NCI-H345 (cell line): ENCODE measurements at places on chromosomes 2 and 18.

- no peak for DNase-seq
Observed at GRCh38 chr2:131022731-131023130, 70.5 kb downstream of the FAM168B start.

GRCh38 chr2:128260239-128261138 is 58.2 kb downstream of the HS6ST1 start:
- no peak for DNase-seq

- DNase-seq, result no peak
Observed at GRCh38 chr18:21669736-21670285, 34.8 kb downstream of the ABHD3 start.

GRCh38 chr18:41955688-41956087 is 654 bp downstream of the PIK3C3 start:
- DNase-seq, result no peak

DNA sequence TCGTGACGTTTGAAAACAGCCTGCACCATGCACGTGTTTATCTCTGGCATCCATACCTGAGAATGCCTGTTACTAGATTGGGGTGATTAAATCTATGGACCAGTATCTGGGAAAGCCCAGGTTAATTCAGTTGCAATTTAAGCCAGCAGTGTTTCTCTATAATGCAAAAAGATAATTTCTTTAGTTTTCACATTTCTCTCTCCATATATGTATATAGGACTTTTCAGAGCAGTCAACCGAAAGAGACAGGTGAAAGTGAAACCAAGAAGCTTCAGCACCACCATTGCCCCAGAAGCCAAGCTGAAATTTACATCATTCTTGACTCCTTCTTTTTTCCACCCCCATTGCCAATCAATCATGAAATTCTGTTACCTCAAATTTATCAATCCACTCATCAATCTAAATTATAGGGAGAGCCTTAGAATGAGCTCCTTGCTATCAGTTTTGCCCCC is 2.7 kb upstream of the LRP2 start:
- no peak for DNase-seq

DNA sequence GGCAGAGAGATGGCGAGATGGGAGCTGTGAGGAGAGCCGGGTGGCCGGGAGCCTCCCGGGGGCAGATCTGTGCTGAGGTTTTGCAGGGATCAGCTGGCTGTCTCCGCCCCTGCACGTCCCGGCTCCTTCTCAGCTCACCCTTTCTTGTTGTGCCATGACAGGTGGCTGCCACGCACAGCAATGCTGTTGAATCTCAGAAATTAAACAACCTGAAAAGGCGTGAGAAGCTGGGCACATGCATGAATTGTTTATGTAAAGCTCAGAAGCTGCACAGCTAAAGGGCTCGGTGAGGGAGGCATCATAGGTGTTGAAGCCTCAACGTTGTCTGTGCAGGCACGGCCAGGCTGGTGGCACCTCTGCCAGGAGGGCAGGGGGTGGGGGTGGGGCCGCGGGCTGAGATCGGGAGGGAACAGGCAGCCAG is 858 bp upstream of the RTP5 start:
- DNase-seq, result peak; percentile 33

DNA sequence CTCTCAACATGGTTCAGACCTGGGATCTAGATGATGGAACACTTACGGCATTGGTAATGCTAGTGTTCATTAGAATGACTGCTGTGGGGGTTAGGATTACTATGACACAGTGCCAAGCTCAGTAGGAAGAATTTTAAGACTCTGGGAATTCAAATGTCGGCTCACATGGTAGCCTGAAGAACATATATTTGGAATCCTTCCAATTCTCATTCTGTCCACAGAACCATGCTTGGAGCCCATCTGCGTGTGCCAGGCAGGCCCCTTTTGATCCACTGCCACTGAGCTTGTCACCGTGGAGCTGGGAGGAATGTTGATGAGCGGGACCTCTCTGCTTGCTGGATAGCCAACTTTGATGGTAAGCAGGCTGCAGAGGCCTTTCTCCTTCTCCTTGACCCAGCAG is 322.0 kb upstream of the SOX11 start:
- no peak for DNase-seq

- no peak for DNase-seq
Observed at GRCh38 chr18:10518595-10519255, 7.1 kb upstream of the NAPG start.

GRCh38 chr2:199470672-199471442 is 13.1 kb upstream of the SATB2 start:
- DNase-seq, result no peak

- DNase-seq, result no peak
Observed at GRCh38 chr2:95026471-95027368, 1.2 kb downstream of the MAL start.

GRCh38 chr2:109290887-109291643 is 162.1 kb downstream of the SH3RF3 start:
- peak; percentile 74 for DNase-seq

DNA sequence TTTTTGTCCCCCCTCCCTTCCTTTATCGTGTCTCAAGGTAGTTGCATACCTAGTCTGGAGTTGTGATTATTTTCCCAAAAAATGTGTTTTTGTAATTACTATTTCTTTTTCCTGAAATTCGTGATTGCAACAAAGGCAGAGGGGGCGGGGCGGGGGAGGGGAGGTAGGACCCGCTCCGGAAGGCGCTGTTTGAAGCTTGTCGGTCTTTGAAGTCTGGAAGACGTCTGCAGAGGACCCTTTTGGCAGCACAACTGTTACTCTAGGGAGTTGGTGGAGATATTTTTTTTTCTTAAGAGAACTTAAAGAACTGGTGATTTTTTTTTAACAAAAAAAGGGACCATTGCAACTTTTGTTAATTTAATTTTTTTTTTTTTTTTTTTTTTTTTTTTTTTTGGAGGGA is 2.1 kb downstream of the SOX11 start:
- DNase-seq, result peak; percentile 64

- no peak for DNase-seq
Observed at GRCh38 chr18:69259282-69259681, 141.4 kb upstream of the DOK6 start.

- DNase-seq, result peak; percentile 76
Observed at GRCh38 chr2:148994341-148994740, 44.2 kb upstream of the LYPD6B start.

DNA sequence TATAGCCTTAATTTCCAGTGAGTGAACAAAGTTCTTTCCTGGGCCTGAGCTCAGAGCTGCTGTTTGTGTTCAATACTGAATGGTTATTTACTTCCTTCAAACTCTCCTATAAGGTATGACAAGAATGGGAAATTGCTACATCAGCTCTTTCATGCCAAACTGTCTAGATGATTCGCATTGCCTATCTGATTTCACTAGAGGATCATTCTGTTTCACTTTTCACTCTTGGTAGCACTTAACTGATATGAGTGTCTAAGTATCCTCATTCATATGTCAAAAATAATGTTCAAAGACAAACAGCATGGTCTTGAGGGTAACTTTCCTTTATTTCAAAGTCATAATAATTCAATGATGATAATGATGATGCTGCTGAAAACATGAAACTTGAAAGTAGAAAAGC is 32.9 kb upstream of the SCG2 start:
- no peak for DNase-seq

DNA sequence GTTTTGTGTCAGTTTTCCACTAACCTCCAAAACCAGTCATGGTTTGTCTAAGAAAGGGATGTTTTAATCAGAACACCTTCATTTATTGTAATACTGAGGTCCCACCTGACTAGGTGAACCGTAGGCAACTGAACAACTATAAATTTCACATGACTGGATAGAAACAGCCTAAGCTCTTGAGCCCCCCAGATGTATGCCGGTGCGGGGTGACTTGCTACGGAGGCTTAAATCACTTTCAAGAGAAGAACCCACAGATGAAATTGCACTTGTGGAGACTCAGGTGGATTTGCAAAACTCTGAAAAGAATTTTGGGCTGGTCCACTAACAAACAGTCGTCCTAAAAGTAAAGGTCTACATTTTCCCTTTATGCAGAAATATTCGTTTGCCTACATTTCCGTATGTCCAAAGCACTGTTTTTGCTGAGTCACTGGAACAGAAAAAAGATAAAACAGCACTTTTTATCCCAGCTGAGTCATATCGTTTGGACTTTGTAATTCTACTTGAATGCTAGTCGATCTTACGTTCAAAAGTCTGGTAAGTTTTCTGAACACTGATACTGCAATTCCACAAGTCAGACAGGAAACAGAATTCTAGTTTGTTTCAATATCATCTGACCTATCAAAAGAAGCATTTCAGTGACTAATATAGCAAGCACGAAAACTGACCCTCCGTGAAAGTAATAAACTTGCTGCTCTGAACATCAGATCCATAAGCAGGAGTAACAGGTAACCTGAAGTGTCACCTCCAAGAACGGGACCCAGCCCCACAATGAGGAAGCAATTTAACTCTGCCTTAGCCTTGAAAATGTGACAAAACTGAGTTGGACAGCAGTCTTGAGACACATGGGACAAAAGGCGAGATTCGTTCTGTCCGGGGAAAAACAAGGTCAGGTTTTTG is 18.1 kb downstream of the ZNF516 start:
- DNase-seq, result no peak

GRCh38 chr2:129070663-129071062 is 752.0 kb upstream of the HS6ST1 start:
- DNase-seq, result peak; percentile 27

DNA sequence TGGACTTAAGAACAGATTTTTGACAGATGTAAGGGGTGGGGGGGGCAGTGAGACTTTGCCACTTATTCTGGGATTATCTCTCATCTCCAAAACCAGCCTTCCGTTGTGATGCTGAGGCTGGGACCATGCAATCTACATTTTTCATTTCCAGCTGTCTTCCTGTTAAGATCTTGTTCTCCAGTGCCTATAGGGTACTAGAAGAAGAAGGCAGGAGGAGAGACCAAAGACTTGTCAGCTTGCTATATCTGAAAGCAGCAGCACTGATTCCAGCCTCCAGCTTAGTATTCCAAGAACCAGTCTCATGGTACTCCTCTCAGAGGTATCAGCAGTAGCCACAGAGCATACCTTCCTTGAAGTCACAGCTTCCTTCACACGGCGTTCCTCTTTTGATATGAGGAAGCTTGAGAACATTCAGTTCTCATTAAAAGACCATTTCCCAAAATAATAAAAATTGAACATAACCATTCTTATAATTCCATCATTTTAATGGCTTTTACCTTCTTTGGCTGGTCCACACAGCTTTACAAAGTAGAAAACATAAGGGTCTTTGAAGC is 49.8 kb downstream of the USP34 start:
- DNase-seq, result no peak

GRCh38 chr18:12291690-12292089 is 16.4 kb upstream of the TUBB6 start:
- DNase-seq, result no peak

GRCh38 chr2:14348247-14348646 is 284.3 kb upstream of the LRATD1 start:
- no peak for DNase-seq

DNA sequence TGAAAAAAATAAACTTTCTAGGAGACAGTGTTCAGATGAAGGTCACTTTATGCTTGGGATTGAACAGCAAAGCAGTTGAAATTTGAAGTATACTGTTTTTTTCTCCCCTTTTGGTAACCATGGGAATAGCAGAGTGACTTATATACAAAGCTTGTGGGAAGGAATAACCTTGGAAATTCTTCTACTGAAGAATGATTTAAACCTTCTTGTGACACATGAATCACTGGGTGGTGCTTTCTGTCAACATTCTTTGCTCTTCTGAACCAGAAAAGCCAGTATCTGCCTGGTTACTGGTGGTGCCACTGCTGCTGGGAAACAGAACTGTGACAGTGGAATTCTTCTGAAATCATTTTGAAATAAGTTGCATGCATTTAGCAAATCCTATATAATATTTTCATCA is 39.4 kb upstream of the RND3 start:
- no peak for DNase-seq
